ENCODE measurements at places on chromosomes 7 and 10.

DNA sequence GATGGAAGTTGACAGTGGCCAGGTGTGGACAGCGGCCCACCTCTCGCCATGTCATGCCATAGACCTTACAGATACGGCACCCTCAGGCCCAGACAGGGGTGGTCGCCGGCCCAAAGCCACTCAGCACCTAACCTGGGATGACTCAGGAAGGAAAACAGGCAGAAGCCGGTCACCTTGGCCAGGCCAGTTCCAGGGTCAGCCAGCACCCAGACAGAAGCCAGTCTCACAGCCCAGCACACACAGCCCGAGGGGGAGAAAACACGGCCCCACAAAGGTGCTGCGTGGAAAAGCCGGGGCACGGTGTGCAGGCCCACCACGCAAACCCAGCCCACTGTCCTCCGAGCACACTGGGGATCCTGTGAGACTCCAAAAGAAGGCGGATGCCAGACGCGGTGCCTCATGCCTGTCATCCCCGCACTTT, 95.2 kb upstream of the DNAAF5 start:
- DNase-seq, result no peak

- DNase-seq, result peak; percentile 15
Measured at GRCh38 chr10:110843031-110843430, 28.7 kb upstream of the PDCD4 start.

DNA sequence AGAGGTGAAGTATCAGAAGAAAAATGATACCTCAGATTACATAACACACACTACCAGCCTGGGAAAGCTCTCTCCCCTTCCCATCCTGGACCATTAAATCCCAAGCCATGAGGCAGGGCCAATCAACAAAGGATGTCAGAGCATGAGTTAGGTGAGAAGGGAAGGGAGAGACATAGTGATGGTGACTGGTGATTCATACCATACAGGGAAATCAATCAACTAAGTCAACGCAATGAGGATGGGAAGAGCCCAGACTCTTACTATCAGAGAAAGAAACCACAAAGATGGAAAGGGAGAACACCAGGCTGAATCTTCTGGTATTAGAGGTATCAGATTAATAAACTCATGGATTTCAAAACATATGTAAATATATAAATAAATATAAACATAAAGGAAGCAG, 185.4 kb downstream of the KMT2E start:
- no peak for DNase-seq

GRCh38 chr7:101200862-101201599, at the start of gene MOGAT3:
Gene MOGAT3 (minus strand): TSS chr7:101201036. CDS start chr7:101200854, 182 bp downstream.
- DNase-seq, result no peak

- no peak for DNase-seq
Measured at GRCh38 chr10:29946953-29947700, 112.3 kb downstream of the JCAD start.

DNA sequence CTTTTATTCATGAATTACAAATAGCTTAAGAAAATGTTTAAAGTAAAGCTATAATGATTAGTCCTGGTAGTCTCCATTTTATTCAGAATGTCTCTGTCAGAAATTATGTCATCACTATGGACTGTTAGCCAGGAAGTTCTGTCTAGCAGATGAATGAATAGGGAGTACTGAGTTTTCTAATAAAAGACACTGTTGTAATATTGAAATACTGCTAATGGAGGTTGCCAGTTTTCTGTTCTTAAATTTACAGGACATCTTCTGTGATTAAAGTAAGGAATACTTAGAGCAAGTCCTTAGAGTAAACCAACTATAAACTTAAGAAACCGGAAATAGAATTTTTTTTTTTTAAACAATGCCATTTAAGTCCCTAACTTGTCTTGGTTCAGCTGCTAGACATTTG, 309.8 kb downstream of the ADK start:
- no peak for DNase-seq

DNA sequence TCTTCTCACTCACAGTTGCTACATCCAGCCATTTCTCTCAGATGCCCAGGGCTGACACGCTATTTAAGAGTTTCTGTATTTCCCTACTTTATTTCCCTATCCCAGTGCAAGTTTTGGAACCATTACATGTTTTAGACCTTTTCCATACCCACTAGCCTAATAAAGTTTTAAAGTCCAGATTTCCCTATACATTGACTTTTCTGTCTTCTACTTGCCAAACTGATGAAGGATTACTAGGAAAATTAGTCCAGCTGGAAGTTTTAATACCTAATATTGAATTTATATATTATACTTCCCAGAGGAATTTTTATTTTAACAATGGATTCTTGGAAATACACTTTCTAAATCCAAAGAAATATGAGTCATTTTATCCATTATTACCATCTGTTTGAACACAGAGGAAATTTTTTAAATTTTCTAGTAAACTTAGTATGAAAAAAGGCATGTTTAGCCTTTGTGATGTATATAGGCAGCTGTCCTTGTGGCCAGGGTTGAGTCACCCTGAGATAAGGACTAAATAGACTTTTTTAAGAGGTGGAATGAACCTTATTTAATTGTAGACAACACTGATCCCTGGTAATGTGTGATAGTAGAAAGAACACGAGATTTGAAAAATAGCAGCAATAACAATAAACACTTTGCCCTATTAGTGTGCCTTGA, 205.0 kb downstream of the TFEC start:
- DNase-seq, result no peak

DNA sequence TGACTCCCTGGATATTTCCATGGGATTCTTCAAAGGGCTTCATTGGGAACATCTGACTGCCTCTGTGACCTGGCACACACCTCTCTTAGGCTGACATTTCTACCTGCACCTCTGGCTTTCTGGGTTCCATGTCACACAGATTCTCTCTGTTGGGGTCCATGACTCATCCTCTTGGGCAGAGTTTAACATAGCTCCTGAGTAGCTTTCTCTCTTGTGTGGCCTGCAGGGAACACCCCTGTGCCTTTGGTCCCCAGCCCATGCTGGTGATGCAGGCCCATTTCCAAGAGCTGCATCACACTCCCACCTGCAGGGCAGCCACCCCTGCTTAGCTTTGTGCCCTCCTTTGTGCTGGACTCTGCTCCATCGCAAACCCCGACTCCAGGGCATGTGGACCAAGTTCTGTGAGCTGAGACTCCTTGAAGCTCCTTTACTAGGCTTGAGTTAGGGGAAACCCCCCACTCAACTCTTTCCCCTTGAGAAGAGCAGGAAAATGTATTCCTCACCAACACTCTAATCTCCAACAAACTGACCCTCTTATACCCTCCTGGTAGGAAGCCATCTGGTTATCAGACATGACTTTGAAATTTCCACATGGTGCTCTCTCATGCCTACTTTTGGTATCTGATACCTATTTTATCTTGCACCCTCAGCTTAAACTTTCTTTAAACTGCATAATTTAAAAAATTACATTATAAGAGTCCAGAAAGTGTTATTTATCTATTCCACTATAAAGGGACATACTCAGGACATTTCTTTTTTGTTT, 93.3 kb downstream of the ZNF777 start:
- no peak for DNase-seq

DNA sequence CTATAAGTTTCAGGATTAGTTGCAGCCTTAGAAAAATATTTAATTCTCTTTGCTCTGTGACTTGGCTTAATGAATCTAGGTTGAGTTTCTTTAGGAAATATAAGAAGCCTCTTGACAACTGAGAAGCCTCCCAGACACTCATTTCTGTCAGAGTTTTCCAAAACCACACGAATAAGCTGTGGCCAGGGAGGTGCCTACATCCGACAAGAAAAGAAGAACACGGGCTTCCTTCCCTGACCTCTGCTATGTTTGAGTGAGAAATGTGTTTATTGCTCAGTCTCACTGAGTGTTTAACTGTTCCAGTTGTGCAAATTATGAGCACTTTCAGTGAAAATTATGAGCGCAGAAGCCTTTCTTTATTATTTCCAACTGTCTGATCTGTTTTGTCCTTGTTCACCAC, 105.0 kb downstream of the TRIL start:
- no peak for DNase-seq

DNA sequence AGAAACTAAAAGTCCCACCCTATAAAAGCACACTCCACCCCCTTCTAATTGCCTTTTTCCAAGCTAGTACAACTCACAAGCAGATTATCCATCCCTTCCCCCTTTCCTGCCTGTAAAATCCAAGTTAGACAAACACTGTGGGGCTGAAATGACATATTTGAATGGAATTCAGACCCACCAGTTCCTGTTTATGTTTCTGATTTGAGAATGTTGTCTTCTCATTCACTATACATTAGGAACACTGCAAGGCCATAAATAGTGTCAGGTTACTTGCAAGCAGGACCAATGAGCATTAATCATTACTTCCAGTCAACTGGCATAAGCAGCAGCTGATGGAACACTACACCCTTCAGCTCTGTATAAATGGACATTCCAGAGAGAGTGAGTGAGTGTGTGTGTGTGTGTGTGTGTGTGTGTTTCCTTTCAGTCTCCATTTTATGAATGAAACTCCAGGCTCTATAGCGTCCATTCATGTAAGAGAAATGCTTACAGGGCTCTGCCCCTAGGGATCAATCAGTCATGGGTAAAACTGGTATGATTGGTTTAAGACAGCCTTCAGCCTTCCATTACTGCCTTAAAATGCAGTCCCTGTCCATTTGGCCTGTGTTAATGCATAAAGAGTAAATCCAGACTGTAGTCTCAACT, 69.3 kb downstream of the ETV1 start:
- no peak for DNase-seq

DNA sequence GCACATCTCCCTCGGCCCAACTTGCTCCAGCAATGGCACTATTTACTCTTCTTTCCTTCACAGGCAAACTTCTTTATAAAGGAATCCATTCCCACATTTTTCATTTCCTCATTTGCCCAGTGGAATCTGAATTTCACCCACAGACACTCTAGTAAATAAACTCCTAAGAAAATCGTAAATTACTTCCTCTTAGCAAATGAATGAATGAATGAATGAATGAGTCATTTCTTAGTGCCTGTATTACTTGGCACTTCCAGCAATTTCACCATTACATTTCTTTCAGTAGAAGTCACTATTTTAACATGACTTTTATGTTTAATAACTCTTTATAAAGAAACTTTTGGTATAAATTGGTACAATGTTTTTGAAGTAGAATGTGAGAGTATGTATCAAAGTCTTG, 55.7 kb downstream of the DDC start:
- no peak for DNase-seq

DNA sequence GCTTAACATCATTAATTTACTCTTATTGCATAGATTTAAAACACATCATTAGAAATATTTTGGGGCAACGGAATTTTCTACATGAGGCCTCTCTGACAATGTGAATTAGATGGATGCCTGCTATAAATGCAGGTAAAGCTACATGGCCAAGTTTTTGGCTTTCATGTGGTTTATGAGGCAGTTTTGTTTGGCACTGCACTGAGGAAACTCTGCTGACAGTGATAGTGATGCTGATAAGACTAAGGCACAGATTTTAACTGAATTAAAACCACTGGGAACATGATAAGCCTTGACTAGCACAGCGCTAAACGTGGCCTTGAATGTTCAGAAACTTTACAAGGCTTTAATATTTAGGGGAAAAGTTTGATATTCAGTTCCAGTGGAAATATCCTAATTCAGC, 114.3 kb upstream of the NOBOX start:
- DNase-seq, result no peak

- DNase-seq, result no peak
Measured at GRCh38 chr7:143047326-143047725, 4.8 kb upstream of the OR6V1 start.

DNA sequence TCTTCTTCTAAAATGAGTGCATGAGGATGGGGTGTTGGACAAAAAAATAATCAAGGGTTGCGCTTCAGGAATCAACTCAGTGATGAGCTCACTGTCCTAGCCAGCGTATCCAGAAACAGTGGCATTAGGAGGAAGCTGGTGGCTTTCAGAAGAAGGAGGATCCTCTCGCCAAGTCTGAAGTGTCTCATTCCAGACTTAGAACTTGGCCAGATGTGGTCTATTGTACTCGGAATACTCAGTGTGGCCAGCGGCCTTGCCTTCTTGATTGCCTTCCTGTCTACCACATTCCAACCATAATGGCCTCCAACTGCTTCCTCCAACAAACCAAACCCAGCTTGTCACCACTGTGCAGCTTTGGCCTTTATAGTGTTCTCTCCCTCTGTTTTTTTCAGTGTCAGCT, 732.4 kb downstream of the KCNMA1 start:
- DNase-seq, result no peak

DNA sequence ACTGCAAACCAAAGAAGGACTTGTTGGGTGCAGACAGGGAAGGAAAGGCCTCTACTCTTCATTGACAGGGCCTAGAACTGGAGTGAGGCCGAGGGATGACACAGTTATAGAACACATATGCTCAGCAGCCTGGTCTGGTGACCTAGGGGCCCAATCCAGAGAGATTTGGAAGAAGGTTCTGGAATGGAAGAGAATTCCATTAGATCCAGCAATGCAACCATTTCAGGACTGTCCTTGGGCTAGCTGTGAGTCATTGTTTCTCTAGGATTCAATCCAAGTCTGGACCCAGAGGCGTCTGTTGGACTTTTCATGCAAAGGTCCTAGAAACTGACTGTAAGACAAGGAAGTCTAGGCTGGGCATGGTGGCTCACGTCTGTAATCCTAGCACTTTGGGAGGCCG, 59.2 kb downstream of the WIPF3 start:
- DNase-seq, result no peak

GRCh38 chr7:25239888-25240287, 11.6 kb upstream of the NPVF start:
- DNase-seq, result no peak

- no peak for DNase-seq
Measured at GRCh38 chr10:91879515-91880170, 29.6 kb downstream of the FGFBP3 start.

GRCh38 chr7:108181073-108181985, 51.2 kb upstream of the LAMB4 start:
- no peak for DNase-seq

- no peak for DNase-seq
Measured at GRCh38 chr10:77661674-77662073, 24.1 kb upstream of the KCNMA1 start.

- DNase-seq, result no peak
Measured at GRCh38 chr7:11749629-11750028, 82.4 kb downstream of the THSD7A start.

- DNase-seq, result no peak
Measured at GRCh38 chr10:123527151-123527550, 139.0 kb upstream of the GPR26 start.

DNA sequence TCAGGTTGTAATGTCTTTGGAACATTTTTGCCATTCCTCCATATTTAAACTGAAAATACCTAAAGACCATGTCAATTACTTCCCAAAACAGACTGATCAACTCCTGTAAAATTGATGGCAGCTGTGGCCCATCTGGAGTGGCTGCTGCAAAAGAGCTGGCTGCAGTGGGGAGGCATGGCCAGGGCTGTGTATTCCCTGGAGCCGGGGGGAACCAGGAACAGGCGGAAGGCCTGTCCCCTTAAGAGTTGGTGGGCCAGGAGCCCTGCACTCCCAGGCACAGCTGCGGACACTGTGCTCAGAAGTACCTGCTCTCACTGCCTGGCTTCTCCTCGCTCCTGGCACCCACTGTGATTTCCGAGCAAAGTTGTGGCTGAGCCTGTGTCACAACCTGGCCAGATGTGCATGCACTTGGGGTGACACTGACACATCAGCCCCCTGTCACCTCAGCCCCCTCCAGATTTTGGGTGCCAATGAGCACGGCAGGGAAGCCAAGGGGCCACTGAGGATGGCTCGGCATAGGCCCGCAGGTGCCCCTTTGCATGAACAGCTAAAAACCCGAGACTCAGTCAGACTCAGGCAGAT, 116.1 kb downstream of the DGKB start:
- no peak for DNase-seq
